NCI-H2171 (cell line): ENCODE measurements at places on chromosomes 11 and 22.

DNA sequence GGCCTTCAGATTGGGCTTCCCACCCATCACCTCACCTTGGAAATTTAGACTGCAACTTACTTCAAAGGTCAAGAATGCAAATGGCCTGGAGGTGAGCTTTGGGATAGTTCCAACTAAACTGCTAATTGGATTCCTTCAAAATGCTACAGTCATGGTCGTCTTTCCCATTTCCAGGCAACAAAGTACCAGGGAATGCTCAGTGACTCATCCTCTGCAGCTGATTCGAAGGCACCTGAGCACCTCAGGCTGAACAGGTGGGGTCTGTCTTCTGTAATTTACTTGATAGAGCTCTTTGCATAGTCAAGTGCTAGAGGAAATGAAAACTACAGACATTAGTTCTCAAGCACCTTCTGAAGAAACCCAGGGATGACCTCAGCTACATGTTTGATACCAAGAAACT lies 20.5 kb upstream of the FSHB start:
- no peak for DNase-seq

- DNase-seq, result no peak
These were observed at the start of gene JHY for GRCh38 chr11:122882189-122882856. Gene JHY, plus strand, starts transcription at chr11:122882759. Its CDS starts 3,091 bp downstream, at chr11:122885850.

DNA sequence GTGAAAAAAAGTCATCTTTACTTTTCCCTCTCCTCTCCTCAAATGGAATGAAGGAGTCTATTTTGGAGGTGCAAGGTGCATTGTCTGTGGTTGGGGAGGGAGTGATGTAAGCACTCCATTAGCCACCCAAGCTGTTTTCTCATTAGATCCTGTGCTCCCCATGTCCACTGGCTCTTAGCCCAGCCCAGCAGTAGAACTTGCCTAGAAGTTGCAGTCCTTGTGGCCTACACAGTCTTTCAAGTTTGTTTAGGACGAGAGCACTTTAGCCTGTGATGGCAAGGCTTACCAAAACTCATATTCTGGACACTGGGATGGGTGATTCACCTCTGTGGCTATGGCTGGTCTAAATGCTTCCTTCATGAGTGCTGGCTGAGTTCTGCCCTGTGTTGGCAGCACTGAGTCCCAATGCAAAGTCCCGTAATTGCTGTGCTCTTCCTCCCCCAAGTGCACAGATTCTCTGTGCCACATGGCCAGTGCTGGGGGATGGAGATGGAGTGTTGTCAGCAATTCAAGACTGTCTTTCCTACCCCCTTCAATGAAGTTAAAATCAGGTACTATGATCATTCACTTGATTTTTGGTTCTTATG lies 15.8 kb downstream of the SLC22A25 start:
- DNase-seq, result no peak

DNA sequence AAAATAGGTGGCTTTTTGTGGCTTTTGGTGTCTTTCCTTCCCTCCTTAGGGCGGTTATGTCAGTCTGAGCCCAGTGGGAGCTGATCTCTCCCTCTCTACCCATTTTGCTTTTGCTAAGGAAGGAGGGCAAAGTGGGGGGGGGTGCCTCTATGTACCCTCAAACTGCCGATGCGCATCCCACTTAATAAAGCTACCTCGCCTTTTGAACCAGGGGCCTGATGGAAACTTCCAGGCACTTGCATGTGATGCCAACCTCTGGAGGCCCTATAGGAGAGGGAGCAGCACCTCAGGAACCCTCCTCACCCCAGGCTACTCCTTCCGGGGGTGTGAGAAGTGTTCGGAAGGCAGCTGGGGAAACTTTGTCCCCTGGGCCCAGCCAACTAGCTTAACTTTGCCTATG lies 97.0 kb upstream of the HSD17B12 start:
- no peak for DNase-seq

- DNase-seq, result no peak
These were observed 81.1 kb upstream of the WNT7B start for GRCh38 chr22:46058091-46058420.

DNA sequence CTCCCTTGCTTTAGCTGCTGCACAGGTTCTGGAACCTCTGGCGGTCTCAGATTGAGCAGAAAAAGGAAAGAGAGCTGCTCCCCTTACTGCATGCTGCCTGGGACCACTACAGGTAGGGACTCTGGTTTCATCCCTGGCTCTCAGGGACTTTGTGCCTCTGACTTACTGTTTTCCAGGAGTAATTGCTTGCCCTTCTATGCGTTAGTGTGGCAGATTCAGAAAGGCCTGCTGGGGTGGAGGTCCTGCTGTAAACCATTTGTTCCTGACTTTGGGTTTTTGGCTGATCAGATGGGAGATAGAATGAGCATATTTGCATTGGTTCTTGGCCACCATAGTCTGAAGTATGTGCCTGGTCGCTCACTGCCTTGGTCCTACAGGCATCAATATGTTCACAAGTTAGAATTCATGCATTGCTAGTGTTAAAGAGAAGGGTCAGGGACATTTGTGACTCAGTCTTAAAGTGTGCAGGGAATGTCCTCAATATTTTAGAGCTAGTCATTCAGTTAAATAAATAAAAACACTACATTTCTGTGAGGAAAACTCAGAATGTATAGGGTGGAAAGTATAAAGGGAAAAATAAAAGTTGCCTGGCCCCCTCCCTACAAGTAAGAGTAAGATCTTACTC lies 78.0 kb downstream of the PISD start:
- DNase-seq, result no peak
